Smooth muscle cell of the pulmonary artery (primary cell): ENCODE measurements at places on chromosomes 1 and 21. TPM values are rescaled to one million over a fixed set of nuclear protein-coding genes. Genes with fewer than 3 reads are reported as not detected.

Gene LCE1A
- total RNA-seq = not detected in 2 replicates

Gene CFHR2
- total RNA-seq = not detected in 2 replicates

Gene PAPPA2
- 16.5 and 18.9 TPM in 2 replicates for total RNA-seq

Gene CD1C
- not detected in 2 replicates for total RNA-seq

Gene CHODL
- total RNA-seq = 0.07 TPM in 1 of 2 replicates, not detected in the other

Gene SEMA6C
- 2.0 and 2.2 TPM in 2 replicates for total RNA-seq

Gene AADACL4
- not detected in 2 replicates for total RNA-seq

Gene WNT2B
- total RNA-seq = 4.7 and 6.1 TPM in 2 replicates

Gene MTMR11
- 8.2 and 11.6 TPM in 2 replicates for total RNA-seq

Gene SPEN
- total RNA-seq = 28.5 and 30.1 TPM in 2 replicates

Gene HAO2
- not detected in 2 replicates for total RNA-seq

Gene GPR137B
- 15.8 and 16.3 TPM in 2 replicates for total RNA-seq
